Esophagus mucosa (tissue), 1 donor: ENCODE measurements at places on chromosomes 5 and 9. TPM values are rescaled to one million over a fixed set of nuclear protein-coding genes. Genes with fewer than 3 reads are reported as not detected.

DNA sequence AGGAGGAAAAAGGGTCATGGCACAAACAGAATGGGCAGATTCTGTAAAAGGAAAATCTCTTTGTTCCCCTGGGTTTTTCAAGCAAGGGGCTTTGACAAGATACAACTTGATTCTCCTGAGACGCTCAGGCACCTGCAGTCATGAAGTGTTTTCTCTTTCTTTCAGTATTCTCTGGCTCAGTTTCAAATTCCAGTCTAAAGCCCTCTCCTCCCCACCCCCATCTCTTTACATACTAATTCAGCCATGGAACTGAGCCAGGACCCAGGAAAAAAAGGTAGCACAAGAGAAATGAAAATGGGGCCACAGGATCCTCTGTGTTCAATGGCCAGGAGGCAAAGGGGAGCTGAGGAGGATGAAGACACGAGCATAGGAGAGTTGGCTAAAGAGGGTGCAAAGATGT lies 408.4 kb downstream of the SPOCK1 start:
- ATAC-seq, result no peak

- peak; percentile 0 for ATAC-seq
Observed at GRCh38 chr9:137070906-137071275, 534 bp upstream of the SAPCD2 start.

GRCh38 chr9:110536822-110537221 lies 42.7 kb downstream of the SVEP1 start:
- ATAC-seq, result no peak

- no peak for ATAC-seq
Observed at GRCh38 chr5:77259476-77259875, 49.0 kb downstream of the PDE8B start.

- no peak for ATAC-seq
Observed at GRCh38 chr9:70114898-70115297, 71.2 kb downstream of the MAMDC2 start.

DNA sequence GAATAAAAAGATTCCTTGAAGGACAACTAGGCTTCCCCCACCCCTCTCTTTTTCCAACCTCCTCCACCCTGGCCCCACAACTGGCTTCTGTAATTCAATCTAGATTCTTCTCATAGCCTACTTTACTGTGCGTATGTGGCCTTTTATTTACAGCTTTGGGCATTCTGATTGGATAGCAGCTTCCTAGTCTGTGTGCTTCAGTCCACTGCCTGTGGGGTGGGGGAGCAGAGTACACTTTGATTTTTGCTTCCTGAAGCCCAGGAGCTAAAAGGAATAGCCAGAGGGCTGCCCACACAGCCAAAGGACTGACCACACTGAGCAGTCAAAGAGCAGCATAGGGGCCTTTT lies 30.4 kb downstream of the RUSC2 start:
- no peak for ATAC-seq

DNA sequence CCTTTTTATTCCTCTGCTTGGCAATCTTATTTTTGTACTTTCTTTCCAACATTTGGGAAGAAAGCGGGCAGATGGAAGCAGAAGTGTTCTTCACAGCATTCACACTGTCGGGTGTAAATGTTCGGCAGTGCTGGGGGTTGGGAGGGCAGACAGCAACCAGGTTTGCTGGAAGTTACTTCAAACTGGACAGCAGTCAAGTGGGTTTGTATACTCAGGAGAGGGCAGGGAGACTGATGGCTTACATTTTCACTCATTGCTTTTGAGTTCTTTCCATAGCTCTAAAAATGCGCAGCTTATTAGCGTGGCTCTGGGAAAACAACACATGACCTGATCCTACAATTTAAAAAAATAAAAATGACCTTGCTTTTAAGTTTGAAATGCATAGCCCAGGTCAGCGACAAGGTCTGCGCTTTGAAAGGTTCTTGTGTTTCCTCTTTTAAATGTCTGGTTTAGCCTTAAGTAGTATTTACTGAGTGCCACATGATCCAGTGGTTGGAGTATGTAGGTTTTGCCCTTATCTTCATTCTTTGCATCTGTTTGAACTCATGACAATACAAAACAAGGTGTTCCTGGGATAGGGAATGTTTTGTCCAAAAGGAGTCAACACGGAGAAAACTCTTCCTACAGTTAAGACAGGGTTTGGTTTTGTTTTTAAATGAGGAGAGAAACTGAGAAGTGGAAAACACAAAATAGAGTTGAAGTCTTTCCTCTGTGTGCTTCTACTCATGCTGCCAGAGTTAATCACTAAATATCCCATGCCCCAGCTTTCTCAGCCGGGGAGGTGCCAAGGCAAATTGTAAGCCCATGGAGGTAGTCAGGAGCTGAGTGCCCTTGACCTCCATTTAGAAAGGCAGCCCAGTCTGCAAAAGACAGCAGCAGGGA lies 132.7 kb upstream of the DMRT1 start:
- no peak for ATAC-seq

GRCh38 chr5:127840198-127840524 lies 137.0 kb downstream of the CCDC192 start:
- ATAC-seq, result no peak

DNA sequence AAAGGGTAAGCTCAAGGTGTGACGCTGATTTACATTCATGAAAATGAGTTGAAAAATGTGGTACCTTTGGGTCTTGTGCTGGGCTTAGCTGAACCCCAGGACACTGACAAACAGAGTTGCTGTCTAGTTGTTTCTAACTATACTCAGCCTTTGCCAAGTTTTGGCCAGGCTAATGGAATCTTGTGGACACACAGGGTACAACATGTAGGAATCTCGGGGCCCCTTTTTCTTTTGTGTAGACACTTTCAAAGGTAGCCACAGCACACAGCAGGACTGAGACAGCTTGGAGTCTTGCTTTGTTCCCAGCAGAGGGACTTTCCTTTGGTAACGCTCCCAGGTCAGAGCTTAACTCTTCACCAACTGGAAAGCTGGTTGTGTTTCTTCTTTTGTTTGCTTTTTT lies 7.8 kb downstream of the LIX1 start:
- no peak for ATAC-seq

DNA sequence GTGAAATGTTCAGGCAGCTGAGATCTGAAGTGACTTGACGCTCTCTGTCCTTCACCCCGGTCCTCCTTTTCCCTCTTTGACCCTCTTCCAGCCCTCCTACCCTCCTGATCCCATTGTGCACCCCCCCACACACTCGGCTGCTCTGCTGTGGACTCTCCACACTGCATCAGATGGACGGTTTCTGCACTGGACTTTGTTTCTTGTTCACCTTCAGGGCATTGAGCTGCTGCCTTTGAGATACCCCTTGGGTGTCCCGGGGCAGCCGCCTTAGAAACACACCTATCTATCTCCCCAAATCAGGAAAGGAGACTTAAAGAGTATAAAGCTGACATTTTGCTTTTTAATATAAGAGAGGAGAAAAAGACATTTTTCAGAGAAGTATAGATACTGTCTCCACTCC lies 27.5 kb downstream of the AMBP start:
- ATAC-seq, result no peak

GRCh38 chr9:106960258-106960657 lies 97.3 kb downstream of the ZNF462 start:
- no peak for ATAC-seq

DNA sequence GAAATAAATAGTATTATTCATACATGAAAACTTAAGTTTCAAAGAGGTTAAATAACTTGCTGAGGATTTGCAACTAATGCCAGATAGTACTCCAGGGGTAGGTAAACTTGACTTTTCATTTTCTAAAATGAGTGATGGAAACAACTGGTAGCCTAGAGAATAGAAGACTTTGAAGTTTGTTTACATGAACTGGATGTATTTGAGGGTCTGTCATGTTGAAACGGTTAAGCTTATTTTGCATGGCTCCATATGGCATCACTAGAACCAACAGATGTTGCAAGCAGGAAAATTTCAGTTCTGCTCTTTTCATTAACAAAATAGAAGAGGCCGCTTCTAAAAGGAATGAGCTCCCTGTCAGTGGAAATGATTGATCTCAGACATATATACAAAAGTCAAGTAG lies 105.1 kb upstream of the SGCD start:
- ATAC-seq, result no peak

GRCh38 chr9:85515021-85515420 lies 226.7 kb downstream of the AGTPBP1 start:
- ATAC-seq, result peak; percentile 88

- ATAC-seq, result no peak
Observed at GRCh38 chr9:4349816-4350418, 50.0 kb upstream of the GLIS3 start.

DNA sequence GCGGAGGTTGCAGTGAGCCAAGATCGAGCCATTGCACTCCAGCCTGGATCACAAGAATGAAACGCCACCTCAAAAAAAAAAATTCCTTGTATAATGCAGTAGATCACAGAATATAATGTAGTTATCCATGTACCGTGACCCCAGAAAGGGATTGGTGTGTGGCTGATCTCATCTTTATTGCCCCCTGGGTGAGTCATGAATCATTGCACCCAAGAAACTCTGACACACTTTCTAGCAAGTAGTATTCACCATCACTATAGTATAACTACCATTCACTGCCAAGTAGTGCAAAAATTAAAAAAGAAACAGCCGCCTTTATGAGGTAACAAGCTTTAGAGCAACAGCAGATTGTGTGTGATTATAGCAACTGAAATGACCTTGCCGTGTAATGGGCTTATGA lies 23.7 kb upstream of the ANKH start:
- no peak for ATAC-seq

DNA sequence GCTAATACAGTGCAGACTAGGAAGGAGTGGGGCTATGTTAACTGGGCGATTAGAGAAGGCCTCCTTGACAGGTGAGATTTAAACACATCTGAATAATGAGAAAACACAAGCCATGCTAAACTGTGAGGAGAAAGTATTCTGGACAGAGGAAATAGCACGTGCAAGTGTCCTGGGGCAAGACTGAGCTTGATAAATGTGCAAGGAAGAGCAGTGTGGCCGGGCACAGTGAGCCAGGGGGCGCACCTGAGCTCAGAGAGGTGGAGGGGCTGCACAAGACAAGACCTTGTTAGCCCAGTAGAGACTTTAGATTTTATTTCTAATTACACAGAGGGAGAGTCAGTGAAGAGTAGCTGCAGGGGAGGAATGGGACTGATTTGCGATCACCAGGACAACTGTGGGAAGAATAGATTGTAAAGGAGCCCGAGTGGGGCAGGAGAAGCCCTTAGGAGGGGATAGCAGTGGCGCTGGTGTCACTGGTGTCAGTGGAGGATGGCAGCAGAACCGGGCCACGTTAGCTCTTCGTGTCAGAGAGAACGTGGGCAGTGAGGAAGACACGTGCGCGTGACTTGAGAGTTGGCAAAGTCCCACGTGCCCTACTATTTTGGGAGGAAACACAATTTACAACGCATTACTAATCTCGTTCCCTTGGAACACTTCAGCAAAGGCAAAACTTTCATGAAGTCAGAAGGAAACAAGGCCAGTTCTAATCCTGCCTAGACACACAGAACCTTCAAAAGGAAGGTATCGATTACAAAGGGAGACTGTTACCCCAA lies 17.9 kb upstream of the C5orf47 start:
- ATAC-seq, result no peak

DNA sequence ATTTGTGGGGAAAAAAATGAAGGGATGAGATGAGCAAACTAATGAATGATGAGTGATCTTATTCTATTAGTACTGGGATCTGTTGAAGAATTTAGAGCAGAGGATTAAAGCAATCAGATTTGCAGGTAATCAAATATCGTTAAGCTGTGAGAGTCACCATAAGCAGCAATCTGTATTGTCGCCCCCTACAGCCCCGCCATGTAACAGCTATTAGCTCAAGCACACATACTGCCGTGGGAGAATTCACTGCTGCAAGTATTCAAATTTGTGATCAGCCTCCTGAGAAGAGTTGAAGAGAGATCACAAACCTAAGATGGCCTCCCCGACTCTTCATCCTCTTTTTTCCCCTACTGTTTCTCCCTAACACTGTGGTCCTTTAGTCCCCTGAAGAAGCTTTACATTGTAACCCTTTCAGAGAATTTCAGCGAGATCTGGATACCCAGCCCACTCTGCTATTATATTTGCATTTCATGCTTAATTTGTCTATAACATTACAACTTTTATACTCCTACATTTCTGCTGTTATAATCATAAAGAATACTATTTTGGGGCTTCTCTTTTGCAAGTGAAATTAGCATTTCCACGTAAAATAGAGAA lies 28.5 kb upstream of the PHF24 start:
- ATAC-seq, result no peak

DNA sequence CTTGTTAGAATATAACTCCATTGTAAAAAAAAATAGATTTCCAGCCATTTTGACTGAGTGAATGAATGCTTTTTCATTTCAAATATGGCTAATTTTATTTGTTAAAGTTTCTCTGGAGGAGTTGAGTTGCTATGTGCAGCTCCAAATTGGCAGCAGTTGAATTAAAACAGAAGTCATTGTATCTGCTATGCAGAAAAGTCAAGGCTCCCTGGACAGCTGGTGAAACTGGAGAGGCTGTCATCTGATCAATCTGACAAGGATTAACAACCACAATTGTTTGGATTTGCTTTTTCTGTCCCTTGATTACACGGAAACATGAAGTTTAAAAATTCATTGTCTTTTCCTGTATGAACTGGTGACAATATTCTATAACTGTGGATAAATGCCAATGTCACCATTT lies 713.9 kb downstream of the EFNA5 start:
- ATAC-seq, result no peak

- no peak for ATAC-seq
Observed at GRCh38 chr5:37495668-37496347, 116.7 kb downstream of the WDR70 start.

DNA sequence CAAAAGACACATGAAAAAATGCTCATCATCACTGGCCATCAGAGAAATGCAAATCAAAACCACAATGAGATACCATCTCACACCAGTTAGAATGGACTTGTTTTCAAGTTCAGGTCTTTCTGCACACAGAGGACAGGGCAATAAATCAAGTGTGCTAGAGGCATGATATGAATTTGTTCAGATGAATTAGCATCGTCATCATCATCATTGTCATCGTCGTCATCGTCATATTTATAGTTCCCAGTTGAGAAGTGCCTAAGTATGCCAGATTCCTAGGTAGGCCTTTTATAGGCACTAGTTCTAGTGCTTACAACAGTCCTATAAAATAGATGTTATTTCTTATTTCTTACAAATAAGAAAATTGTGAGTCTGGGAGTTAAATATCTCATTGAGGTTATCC lies 34.7 kb upstream of the RASEF start:
- ATAC-seq, result no peak

DNA sequence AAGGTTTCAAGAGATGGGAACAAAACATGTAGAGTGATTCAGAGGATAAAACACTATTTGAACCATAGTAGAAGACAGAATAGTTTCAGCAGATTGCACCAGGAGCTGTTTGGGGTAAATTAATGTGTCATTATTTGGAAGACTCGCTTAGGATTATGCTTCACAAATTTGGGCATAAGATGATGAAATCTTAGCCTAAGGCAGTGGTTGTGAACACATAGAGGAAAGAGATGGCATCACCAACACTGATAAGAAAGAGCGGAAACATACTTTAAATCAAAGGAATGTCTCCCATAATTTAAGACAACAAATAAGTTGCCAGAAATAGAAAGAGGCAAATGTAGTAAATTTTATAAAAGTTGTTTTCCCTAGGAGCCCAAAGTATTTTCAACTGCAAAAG lies 66.1 kb upstream of the TBCA start:
- ATAC-seq, result no peak

AGXT2 gene
- not detected for total RNA-seq

RABL6 gene
- 52.6 TPM for total RNA-seq

ANKRD34B gene
- not detected for total RNA-seq

PTPRD gene
- total RNA-seq, result 8.7 TPM

TXNDC8 gene
- not detected for total RNA-seq

NPR2 gene
- total RNA-seq, result 1.3 TPM

SEC24A gene
- total RNA-seq, result 17.8 TPM

FOXD4 gene
- total RNA-seq, result 0.28 TPM
